ENCODE measurements at places on chromosomes 16 and 17. TPM values are rescaled to one million over a fixed set of nuclear protein-coding genes. Genes with fewer than 3 reads are reported as not detected.
A peak's percentile ranks its signal among the peaks of the same experiment; 100 is the strongest.

The PIPOX gene
- 1.7 TPM for total RNA-seq

The SCRN2 gene
- 33.1 TPM for total RNA-seq

The MRC2 gene
- 89.4 TPM for total RNA-seq

The MIEF2 gene
- total RNA-seq, result 18.4 TPM

The TSPOAP1 gene
- 7.1 TPM for total RNA-seq

The PPM1E gene
- total RNA-seq, result 0.25 TPM

The CD7 gene
- total RNA-seq, result 5.2 TPM

The ACSM2B gene
- not detected for total RNA-seq

The SLC9A5 gene
- total RNA-seq, result 0.49 TPM

The POLR3E gene
- total RNA-seq, result 38.5 TPM

GRCh38 chr16:23466162-23466885, 13.3 kb upstream of the COG7 start:
- H3K36me3 ChIP-seq, result no peaks in the 10 kb centered on the region
- no peak for DNase-seq
- H3K4me3 ChIP-seq, result no peak overlapping the region
- no peaks in the 10 kb centered on the region for H3K27me3 ChIP-seq

GRCh38 chr16:1991588-1991947, 1.8 kb downstream of the SYNGR3 start:
- peaks cover 9% of the 10 kb centered on the region for H3K27me3 ChIP-seq
- DNase-seq, result no peak
- no peak overlapping the region for H3K27ac ChIP-seq
- peaks cover 24% of the 10 kb centered on the region for H3K4me1 ChIP-seq
- peak overlapping the region; percentile 29 for H3K4me3 ChIP-seq

DNA sequence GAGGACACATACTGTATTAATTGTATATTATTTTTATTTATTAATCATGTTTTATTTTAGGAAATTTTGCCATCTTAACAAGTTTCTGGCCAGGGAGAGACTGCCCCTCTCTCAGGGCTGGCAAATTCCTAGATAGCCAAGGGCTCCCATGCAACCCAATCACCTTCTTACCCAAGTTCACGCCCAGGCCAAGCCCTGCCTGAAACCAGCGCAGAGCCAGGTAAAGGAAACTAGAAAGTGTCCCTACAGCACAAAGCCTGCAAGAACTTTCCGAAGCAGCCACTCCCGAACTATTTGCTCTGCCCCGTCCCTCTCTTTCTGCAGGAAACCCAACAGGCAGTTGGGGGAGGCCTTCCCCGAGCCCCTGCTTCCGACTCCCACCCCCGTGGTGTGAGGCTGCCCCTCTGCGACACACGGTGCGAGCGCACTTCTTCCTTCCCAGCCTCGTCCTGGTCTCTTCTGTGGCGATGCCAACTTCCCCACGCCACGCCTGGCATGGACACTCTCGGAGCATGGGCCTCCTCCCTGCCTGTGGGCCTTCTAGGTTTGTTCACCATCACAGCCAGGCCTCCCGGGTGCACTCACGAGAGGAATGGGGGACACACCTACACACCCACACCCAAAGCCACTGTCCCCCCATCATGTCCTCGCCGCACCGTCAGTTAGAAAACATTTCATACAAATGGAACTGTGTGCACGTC, 100.4 kb downstream of the ZNF778 start:
- DNase-seq, result no peak
- H3K36me3 ChIP-seq, result peaks cover 4% of the 10 kb centered on the region
- H3K27me3 ChIP-seq, result no peaks in the 10 kb centered on the region
- no peak overlapping the region for H3K4me3 ChIP-seq
- no peak overlapping the region for H3K27ac ChIP-seq

DNA sequence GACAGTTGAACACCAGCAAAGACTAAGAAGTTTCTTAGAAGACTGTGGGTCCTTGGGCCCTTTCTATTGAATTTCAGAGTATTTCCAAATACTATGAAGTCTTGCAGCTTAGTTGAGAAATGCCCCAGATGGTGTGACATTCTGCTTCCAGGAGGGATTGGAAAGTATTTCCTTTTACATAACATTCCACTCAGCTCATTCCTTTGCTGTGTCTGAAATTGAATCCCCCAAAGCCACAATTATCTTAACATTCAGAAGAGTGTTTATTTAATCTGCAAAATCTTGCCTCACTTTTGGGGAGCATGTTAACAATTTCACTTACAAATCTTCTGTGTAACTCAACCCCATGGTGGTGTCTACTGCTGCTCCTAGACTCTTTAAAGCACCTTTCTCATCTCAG, 307.7 kb downstream of the WWOX start:
- H3K27me3 ChIP-seq, result no peaks in the 10 kb centered on the region
- no peak overlapping the region for H3K4me3 ChIP-seq
- H3K27ac ChIP-seq, result no peak overlapping the region
- no peaks in the 10 kb centered on the region for H3K4me1 ChIP-seq

DNA sequence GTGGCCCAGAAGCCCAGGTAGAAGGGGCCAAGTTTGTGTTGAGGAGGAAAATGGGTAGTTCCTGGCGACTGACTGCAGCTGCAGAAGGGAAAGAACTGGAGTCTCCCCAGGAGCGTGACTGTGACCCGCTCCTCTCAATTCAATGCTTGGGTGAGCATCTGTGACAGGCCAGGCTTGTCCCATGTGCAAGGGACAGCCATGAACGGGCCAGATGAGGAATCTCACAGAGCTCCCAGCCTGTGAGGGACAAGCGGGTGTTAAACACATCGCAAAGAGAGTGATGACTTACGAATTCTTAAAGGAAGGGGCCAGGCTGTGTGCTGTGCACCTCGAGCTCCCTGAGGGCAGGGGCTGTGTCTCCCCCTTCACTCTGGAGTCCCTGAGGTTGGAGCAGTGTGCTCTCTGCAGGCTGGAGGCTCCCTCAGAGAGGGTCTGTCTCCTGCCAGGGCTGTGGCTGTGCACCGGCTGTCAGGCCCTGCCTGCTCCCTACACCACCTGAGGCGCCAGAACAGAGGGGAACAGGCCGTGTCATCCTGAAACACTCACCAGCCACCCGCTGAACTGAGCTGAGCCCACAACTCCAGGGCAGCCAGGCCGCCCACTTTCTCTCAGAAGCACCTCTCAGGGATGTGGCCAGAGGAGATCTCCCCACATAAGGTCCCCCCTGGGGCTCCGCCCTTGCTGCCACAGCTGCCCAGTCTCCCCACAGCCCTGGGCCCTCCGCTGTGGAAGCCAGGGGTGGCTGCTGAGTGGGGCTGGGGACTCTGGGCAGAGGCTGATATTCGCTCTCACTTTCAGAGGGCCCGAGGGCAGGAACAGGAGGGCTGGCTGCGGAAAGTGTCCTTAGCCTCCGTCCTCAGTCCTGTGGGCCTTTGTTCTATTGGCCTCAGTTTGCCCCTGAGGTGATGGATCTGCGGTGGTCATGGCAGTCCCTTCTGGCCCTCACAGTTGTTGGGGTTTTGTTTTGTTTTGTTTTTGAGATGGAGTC, 25.7 kb upstream of the NXPH3 start:
- no peaks in the 10 kb centered on the region for H3K27me3 ChIP-seq
- H3K36me3 ChIP-seq, result no peaks in the 10 kb centered on the region
- DNase-seq, result no peak
- H3K27ac ChIP-seq, result no peak overlapping the region
- H3K4me3 ChIP-seq, result no peak overlapping the region

- H3K36me3 ChIP-seq, result no peaks in the 10 kb centered on the region
- peaks cover 28% of the 10 kb centered on the region for H3K4me1 ChIP-seq
- H3K4me3 ChIP-seq, result no peak overlapping the region
- H3K27me3 ChIP-seq, result no peaks in the 10 kb centered on the region
- peak overlapping the region; percentile 24 for H3K27ac ChIP-seq
Observed at GRCh38 chr16:66524601-66525164, 25.2 kb downstream of the TK2 start.

- H3K4me1 ChIP-seq, result no peaks in the 10 kb centered on the region
- no peak overlapping the region for H3K4me3 ChIP-seq
- no peak overlapping the region for H3K27ac ChIP-seq
- no peaks in the 10 kb centered on the region for H3K27me3 ChIP-seq
- H3K36me3 ChIP-seq, result no peaks in the 10 kb centered on the region
Observed at GRCh38 chr17:16928406-16929034, 43.4 kb downstream of the TNFRSF13B start.

DNA sequence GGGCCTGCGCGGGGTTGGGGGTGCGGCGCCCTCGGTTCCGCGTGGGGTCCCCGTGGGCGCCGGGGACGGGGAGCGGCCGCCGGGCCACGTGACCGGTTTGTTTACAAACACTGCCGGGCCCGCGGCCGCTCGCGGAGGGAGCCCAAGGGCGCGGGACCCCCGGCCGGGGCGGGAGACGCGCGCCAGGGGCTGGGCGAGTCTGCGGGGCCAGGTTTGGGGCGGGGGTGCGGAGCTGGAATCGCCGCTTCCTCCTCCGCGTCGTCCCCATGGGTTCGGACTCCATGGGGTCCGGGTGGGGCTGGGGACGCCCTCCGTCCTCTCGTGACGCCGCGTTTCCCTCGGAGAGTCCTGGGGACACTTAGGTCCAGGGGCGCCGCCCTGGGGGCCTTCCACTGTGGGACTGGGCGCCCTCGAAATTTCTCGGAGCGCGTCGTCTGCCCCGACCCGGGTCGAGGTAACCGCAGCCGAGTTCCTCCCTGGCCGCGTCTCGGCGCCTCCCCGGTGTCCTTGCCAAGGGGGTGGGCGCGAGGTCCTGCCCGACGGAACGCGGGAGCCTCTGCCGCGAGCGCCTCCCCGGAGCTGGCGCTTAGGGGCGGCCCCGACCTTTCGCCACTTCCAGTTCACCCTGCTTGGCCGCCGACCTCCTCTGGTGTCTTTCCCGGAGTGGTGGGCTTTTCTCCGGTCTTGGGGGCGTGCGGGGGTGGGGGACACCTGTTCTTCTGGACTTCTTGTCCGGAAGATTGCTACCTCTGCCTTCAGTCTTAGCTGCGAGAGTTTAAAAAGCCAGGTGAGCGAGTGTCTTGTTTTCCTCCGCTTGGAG, 684 bp downstream of the YPEL2 start:
- peak; percentile 90 for DNase-seq
- H3K4me3 ChIP-seq, result peak overlapping the region; percentile 89
- H3K27ac ChIP-seq, result peak overlapping the region; percentile 88
- H3K36me3 ChIP-seq, result no peaks in the 10 kb centered on the region
- no peaks in the 10 kb centered on the region for H3K27me3 ChIP-seq

DNA sequence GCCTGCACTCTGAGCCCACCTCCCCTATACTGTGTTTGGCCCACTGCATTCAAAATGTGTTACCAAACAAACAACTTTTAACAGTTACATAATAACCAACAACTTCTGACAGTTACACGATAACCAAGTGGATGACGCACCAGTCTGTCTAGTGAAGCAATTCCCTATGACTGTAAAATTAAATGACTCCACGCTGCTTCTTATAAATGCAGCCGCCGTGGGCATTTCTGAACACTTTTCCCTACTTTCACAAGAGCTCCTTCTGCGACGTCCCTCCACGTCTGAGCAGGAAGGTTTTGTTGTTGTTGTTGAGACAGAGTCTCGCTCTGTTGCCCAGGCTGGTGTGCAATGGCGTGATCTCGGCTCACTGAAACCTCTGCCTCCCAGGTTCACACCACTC, 27.6 kb downstream of the ZNF276 start:
- H3K36me3 ChIP-seq, result no peaks in the 10 kb centered on the region
- no peaks in the 10 kb centered on the region for H3K4me1 ChIP-seq
- DNase-seq, result no peak
- H3K4me3 ChIP-seq, result no peak overlapping the region
- H3K27ac ChIP-seq, result no peak overlapping the region

GRCh38 chr17:42559075-42559474, 2.9 kb upstream of the COASY start:
- no peak overlapping the region for H3K4me3 ChIP-seq
- DNase-seq, result no peak
- peaks cover 4% of the 10 kb centered on the region for H3K36me3 ChIP-seq
- H3K4me1 ChIP-seq, result peaks cover 40% of the 10 kb centered on the region
- H3K27me3 ChIP-seq, result no peaks in the 10 kb centered on the region

GRCh38 chr17:72613396-72613795, 479.1 kb downstream of the SLC39A11 start:
- peaks cover 27% of the 10 kb centered on the region for H3K4me1 ChIP-seq
- no peaks in the 10 kb centered on the region for H3K27me3 ChIP-seq
- no peak for DNase-seq
- H3K27ac ChIP-seq, result no peak overlapping the region
- no peaks in the 10 kb centered on the region for H3K36me3 ChIP-seq

DNA sequence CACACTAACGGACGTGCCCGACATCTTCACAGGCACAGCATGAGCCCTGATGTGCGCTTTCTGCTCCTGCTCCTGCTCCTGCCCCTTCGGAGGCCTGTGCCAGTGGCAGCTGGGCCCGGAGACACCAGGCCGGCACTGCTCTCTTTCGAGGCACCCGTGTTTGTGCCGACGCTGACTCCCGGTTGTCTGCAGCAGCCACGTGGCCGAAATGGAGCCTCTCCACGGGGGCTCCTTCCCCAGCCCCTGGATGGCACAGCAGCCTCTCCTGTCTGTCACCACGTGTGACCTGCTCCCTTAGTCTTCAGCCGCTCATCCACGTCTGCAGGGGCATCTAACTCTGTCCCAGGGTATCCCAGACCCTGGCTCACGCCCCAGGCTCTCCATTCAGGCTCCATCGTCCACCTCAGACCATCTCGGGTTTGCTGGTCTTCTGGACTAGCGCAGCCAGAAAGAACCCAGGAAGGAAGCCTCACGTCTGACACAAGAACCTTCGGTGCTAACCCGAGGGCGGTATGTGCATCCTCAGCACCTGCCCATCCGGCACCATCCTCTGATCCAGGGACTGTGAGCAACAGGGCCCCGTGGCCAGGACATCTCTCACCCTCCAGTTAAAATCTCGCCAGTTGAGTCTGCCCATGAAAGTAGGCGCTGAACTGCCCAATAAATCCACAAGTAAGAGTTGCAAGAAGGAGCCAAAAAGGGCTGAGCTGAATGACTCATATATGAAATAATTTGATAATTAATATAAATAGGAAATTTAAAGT, 4.2 kb upstream of the RPH3AL start:
- H3K4me1 ChIP-seq, result peaks cover 14% of the 10 kb centered on the region
- no peak overlapping the region for H3K27ac ChIP-seq

DNA sequence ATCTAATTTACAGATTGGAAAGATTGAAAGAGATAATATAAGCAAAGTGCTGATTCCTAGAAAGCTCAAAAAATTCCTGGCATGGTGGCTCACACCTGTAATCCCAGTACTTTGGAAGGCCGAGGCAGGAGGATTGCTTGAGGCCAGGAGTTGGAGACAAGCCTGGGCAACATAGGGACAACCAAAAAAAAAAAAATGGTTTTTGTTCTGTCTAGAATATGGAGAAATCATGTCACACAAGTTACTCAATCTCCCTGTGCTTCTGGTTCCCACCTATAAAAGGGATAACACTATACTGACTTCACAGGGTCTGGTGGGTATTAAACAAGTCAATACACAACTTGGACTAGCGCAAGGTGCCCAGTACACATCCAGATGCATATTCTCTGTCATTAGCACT, 18.4 kb downstream of the ARHGAP17 start:
- H3K4me1 ChIP-seq, result peaks cover 71% of the 10 kb centered on the region
- DNase-seq, result no peak
- no peak overlapping the region for H3K4me3 ChIP-seq
- no peaks in the 10 kb centered on the region for H3K36me3 ChIP-seq
- no peaks in the 10 kb centered on the region for H3K27me3 ChIP-seq

DNA sequence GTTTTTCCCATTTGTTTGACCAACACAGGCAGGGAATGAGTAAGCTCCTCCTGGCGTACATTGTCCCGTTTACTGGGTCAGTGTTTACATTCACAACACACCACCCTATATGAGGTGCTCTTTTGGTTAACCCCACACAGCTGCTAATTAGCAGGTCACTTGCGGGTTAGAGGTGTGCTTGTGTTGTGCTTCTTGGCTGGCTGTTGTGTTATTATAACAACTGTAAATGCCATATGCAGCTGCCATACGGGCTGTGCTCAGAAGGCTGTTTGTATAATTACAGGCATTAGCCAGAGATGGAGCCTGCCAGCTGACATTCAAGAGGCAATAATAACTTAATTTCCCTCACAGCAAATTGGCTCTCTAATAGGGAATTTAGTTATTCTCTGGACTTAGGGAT, 205.1 kb upstream of the ELAC2 start:
- H3K27me3 ChIP-seq, result no peaks in the 10 kb centered on the region
- H3K36me3 ChIP-seq, result no peaks in the 10 kb centered on the region
- no peak for DNase-seq
- no peaks in the 10 kb centered on the region for H3K4me1 ChIP-seq
- H3K27ac ChIP-seq, result no peak overlapping the region
- no peak overlapping the region for H3K4me3 ChIP-seq
